ENCODE measurements at places on chromosomes 7 and 10.

- DNase-seq = no peak
Measured at GRCh38 chr10:132425757-132426155, 28.8 kb downstream of the PWWP2B start.

- DNase-seq = no peak
Measured at GRCh38 chr7:157526913-157527634, 190.3 kb downstream of the DNAJB6 start.

DNA sequence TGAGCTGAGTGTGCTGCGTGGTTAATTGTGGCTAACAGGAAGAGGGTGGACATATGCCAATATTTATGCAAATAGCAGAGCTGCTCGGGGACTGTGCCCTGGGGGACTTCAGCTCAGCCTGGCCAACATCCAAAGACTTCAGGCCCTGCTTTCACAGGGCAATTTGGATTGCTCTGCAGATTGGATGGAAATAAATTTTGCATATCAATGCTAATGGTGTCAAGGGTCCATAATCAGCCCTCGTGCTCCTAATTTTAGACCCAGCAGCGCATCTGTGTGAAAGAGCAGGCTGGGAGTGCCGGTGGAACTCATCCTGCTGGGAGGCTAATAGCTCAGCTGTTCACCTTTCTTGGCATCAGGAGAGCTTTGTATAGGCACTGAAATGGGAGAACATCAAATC lies 270.1 kb downstream of the TCERG1L start:
- DNase-seq = no peak

GRCh38 chr10:22934726-22935125 lies 6.9 kb downstream of the ARMC3 start:
- DNase-seq = no peak

DNA sequence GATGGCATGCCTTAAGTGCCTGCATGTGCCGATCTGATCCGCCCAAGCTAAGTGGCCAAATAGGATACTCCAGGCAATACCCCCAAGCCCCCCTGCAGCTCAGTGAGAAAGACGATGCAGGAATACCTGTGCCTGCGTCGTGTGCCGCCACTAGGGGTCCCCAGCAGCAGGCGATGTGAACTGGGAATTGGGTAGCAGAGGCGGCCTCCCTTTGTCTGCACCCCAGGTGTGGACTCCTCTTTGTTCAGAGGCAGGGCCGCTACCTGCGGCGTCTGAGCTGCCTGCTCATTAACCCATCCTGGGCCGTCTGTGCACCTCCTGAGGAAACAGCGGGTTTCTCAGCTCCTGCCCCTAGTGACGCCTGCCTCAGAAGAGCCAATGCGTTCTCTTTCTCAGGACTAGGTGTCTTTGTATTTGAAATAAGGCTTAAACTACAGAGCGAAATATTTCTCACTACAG lies 4.8 kb upstream of the CHN2 start:
- DNase-seq = peak; percentile 50

- no peak for DNase-seq
Measured at GRCh38 chr7:84757761-84758160, 429.1 kb downstream of the SEMA3D start.

DNA sequence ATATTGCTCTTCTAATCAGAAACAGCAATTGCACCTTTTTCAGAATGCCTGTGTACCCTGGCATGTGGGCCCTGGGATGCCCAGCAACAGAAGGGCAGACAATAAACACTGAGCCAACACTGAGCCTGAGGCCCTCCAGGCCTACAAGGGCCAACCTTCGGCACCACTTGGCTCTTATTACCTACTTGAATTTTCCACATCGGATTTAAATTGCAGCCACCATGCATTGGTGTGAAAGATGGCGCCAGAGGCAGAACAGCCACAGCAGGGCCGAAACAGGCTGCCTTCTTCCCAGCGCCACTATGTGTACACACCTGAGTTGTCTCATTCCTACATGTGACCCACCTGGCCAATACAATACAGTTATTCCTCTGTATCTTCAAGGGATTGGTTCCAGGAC lies 51.4 kb upstream of the EZH2 start:
- no peak for DNase-seq

DNA sequence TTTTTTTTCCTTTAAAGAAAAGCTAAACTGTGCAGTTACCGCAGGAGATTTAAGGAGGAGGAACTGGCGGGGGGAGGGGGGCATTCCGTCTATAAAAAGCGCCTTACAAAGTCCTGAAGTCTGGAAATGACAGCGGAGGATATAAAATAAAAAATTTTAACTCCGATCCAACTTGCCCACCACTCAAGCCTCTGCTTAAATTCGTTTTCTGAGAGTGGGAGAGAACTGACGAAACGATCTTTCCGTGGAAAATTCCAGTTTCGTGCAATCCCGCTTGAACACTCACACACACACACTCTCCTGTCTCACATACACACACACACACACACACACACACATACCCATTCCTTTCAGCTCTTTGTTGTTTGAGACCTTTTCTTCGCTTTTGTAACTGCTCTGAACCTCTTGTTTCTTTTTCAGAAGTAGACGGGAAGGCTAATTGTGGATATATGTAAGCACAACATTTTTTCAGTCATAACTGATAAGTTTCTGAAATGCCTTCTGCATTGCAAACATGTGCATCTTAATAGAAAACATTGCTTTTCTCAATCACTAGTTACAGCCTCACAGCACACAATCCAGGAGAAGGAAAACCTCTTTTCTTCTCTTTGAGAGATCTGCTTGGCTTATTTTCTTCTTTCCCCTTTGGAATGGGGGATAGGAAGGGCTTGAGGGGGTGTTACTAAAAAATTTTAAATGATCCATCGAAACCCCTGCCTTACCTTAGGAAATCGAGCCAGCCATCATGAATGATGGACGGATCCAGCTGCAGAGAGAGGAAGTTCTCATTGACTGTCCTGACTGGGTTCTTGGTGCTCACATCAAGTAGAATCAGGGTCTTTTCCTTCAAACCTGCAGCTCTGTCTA lies 628 bp downstream of the HPSE2 start:
- no peak for DNase-seq

- no peak for DNase-seq
Measured at GRCh38 chr10:20058135-20058534, 241.9 kb downstream of the PLXDC2 start.

GRCh38 chr7:20783700-20784387 lies 2.8 kb downstream of the SP8 start:
- peak; percentile 38 for DNase-seq

- peak; percentile 64 for DNase-seq
Measured at GRCh38 chr7:116671681-116672595, at the start of gene MET. Gene MET (plus strand): TSS chr7:116672196. CDS start chr7:116699085, 26,889 bp downstream.

DNA sequence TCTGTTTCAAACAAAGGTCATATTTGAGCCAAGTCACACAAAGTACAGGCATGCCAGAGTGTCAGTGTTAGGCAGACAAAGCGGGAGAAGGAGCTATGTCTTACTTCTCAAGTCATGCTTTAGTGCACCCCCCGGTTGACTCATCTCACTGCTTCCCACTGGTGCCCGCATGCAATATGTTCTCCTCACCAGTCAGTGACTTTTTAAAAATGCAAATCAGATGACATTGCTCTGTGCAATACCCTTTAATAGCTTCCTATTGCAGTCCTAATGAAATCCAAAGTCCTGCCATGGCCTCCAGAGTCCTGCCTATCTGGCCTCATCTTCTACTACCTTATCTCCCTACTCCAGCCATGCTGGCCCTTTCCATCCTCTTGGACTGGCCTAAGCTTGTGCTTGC lies 429.1 kb downstream of the ACTR3B start:
- DNase-seq = no peak

GRCh38 chr7:47730142-47730541 lies 148.2 kb upstream of the TNS3 start:
- no peak for DNase-seq

- DNase-seq = no peak
Measured at GRCh38 chr7:114450431-114450830, 35.8 kb downstream of the FOXP2 start.

DNA sequence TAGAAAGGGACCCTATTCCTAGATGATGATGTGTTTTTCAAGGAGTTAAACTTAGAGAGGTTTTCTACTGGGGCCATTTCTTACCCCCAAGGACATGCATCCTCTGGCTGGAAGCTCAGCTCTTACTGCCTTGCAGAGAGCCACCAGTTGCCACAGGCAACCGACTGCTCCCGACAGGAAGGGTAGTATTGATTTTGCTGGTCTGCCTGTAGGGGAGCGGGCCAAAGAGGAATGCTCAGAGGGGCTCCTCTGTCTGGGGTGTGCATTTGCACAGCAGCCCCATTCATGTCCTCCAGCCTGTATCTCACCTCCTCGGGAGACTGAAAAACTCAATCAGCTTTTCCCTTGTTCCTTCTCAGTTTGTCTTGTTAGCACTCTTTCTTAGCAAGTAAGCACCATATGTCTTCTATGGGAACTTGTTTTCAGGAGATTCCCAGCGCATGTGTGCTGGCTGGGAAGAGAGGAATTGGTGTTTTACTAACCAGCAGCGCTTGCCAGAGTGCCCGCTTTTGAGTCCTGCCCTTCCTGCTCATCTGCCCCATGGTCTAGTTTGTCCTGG lies 739.0 kb upstream of the GALNT17 start:
- DNase-seq = no peak

DNA sequence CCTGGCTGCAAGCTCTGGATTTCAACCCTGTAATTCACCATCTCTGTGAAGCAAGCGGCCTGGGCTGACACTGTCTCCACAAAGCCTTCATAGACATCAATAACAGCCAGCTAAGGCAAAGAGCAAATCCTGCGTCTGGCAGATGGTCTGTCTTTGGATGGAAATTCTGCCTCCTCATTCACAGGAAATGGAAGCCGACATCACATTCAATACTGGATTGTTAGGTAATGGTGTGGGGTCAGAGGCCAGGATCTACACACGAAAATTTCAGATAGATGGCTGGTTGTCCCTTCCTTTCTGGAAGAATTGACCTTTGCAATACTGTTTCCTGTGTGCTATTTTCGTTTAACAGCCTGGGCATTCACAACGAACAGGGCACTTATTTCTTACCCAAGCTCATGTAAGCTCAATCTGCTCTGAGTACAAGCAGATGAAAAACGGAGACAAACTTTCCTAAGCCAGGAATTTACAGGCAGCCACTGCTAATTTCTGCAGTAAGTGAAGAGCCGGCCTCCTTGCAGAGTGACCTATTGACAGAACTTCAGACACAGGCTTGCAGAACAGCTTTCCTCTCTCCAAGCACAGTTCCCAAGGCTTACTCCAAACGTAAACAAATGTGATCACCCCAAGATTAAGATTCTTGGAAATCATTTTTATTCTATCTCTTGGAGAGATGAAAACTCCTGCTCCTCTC lies 3.1 kb upstream of the ADAM12 start:
- no peak for DNase-seq

DNA sequence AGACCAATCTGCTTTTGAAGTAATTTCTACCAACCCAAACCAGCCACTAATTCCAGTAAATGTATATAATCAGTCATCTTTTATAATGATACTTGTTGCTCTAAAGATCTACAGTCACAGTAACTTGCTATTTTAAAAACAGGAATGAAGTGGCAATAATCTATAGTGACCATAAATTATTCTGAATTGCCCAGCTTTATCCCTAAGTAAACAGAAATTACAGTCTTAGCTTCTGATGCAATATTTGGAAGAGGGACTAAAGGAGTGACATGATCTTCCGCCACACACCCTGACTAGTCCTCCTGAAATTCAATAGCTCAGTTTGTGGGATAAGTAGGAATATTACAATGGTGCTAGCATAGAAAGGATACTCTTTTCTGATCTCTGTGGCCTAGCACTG lies 96.1 kb downstream of the ATE1 start:
- DNase-seq = no peak

Data from CD14-positive monocyte (primary cell).